SW 1271 (cell line): ENCODE measurements at places on chromosomes 11 and 22.

DNA sequence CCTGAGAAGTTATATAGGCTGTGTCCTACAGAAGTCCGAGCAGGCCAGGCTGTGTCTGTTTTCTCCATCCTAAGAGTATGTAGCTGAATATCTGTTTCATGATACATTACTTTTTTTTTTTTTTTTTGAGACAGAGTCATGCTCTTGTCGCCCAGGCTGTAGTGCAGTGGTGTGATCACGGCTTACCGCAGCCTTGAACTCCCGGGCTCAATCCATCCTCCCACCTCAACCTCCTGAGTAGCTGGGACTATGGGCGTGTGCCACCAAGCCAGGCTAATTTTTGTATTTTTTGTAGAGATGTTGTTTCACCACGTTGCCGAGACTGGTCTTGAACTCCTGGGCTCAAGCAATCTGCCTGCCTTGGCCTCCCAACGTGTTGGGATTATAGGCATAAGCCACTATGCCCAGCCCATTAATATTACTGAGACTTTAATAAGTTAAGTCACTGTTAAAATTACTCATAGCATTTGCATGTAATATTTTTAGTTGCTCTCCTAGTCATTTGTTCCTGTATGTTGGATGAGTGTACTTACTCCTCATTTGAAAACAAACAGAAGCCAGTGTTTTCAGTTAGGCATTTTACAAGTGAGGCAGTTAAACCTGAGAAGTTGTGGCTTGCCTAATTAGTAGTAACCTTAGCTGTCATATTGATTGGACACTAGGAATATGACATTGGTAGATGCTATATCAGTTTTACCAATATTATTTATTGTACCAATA, 26.1 kb downstream of the DRG1 start:
- no peak for DNase-seq

- no peak for DNase-seq
These were observed 21.8 kb downstream of the CSF2RB start for GRCh38 chr22:36935313-36935610.

DNA sequence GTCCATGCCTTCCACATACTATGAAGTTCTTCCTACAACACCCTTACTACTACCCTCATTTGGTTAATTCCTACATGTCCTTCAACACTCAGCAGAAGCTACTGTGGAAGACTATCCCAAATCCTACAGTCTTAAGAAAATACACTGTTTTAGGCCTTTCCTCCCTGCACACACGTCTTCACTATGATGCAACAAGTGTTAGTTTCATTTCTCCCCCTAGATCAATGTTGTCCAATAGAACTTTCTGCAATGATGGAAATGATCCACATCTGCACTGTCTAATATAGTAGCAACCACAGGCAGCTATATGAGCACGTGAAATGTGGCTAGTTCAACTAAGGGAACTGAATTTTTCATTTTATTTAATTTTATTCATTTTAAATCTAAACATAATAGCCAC, 46.7 kb upstream of the CCDC34 start:
- no peak for DNase-seq

GRCh38 chr22:22110548-22111266, 128.1 kb upstream of the TOP3B start:
- no peak for DNase-seq

- peak; percentile 71 for DNase-seq
These were observed 32.1 kb upstream of the DGKZ start for GRCh38 chr11:46315033-46315738.

DNA sequence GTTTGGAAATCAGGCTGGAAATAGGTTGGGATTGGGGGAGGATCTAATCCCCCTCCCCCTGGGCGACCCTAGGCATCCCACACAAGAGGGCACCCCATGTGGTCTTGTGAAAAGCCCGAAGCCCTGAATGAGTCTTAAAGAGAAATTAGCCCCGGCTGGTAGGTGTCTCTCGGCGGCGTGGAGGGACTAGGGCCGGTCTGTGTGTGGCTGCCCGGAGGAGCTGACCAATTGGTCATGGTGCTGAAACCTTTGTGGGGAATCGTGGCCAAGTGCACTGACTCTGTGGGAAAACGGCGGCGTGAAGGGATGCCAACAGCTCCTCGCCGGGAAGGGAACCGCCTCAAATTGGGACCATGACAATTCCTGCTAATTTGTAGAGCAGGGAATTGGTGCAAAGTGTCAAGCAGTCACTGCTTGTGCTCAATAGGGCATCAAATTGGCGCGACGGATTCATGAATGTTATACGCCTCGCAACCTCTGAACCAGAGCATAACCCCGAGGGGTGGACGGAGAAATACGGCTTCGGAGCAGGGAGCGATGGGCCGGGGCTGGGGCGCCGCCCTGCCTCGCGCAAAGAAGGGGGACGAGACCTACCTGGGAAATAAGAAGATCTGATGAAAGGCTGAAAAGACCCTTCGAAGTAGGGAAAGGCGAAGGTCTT, 1.5 kb downstream of the DBX1 start:
- DNase-seq = no peak

GRCh38 chr22:33710326-33710725, 209.9 kb downstream of the LARGE1 start:
- DNase-seq = no peak

- DNase-seq = no peak
These were observed 2.1 kb downstream of the APOBEC3B start for GRCh38 chr22:38984224-38984623.

DNA sequence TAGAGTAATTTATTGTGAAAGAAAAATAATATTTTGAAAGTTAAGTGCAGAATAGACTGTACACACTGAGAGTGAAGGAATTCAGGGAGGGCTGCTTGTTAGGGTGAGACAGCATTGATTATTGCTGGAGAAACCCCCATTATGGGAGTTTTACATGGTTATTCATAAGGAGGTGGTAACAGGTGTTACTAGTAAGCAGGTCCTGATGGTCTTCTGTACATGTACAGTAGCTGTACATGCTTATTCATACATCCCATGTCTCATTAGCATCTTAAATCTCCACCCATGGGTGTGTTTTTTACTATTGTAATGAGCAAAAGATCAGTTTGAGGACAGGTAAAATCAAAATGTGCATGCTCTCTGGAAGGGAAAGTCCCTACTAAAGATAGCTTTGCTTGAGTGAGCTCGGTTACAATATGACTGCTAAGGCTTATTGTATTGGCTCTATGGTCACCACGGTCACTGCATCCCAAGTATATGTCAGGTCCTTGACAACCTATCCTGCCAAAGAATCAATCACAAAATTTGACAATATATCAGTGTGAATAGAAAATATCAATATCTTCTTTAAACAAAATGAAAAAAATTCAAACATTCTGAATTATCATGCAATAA, 6.2 kb downstream of the KDM4F start:
- no peak for DNase-seq

- no peak for DNase-seq
These were observed 6.9 kb downstream of the FTH1 start for GRCh38 chr11:61960532-61960931.
